ELR (cell line): ENCODE measurements at places on chromosomes 1 and 21.
A peak's percentile ranks its signal among the peaks of the same experiment; 100 is the strongest.

GRCh38 chr1:101444873-101445618 lies 208.2 kb downstream of the S1PR1 start:
- DNase-seq: no peak

DNA sequence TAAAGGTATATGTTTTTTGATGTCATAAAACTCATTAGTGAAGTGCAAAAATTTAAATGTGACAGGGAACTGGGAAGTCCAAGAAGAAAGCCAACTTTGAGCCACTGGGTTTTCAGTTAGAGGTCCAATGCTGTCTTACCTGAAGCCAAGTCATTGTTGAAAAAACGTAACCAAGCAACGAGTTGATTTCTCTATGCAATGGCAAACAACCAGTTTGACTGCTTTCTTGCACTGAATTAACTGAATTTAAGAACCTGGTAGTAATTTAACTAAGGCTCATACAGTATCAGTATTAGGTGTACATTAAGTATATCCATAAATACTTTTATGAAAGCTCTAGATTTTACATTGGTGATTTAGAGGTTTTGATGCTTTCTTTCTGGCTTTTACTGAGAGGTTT lies 20.2 kb upstream of the S1PR1 start:
- no peak for DNase-seq

DNA sequence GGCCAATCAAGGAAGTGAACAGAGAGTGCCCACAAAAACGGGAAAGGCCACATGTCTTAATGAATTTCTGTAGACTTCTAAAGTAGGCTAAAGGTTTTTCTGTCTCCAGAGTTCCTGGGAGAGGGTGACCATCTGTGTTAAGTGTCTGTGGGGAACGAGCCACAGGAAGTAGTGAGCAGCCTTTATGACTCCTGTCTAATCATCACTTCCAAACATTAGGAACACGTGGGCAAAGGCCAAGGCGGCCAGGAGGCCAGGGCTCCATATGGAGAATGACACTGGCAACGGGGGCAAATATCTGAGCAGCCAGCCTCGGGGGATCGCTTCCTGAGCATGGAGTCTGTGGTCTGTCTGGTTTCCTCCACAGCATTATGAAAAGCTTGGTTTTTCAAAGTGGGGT lies 7.1 kb downstream of the FAM89A start:
- no peak for DNase-seq

GRCh38 chr1:163130225-163130856 lies 61.2 kb downstream of the RGS4 start:
- DNase-seq: no peak

DNA sequence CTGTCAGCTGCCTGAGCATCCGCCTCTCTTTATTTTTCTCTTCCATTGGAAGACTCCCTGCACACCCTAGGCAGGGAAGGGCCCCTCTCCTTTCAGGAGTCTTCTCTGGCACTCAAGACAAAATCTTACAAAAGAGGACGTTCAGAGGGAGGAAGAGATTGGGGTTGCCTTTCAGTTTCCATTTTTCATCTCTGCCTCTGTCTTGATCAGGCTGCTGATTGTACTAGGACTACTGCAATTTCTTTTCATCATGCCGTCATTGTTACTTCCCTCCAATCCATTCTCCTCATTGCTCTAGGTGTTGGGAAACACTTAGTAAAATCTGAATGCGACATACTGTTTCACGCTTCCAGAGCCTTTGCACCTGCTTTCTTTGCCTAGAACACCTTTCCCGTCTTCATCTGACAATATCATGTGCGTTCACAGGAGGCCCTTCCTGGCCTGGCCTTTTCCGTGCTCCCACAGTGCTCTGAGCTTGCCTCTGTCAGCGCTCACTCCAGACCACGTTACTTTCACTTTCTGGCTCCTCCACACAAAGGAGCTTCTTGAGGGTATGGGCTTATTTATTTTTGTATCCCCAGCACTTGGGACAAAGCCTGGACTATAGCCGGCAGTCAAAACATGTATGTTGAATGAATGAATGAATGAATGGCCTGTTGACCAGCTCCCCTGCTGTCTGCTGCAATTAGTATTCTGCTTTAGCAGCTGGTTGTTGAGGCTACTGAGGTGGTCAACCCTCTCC lies 10.9 kb downstream of the LRRC71 start:
- no peak for DNase-seq

DNA sequence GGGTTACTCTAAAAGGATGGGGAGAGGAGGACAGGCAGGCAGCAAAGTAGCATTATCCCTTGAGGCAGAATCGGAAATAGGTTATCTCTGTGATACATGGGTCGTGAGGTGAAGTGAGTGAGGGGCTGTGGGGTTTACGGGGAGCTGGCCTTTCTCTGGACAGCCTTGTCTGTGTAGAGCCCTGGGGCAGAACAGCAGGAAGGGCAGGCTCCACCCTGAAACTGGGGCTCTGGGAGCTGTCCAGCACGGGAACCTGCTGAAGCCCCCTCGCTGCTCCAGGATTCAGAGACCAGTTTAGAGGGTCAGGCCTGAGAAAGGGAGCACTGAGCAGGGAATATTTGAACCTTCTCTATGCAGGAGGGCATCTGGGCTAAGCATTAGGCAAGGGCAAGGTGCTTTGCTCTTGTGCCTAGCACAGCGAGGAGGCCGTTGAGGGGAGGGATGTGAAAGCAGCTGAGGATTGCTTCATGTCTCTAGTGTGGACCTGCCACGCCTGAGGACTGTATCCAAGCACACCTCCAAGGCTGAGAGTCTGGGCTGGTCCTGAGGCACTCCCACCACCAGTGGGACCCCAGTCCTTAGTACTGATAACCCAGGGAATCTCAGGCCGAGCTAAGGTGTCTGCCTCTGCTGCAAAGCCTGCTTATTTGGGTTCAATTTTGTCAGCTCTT lies 55.8 kb downstream of the NAV1 start:
- DNase-seq: peak; percentile 27

DNA sequence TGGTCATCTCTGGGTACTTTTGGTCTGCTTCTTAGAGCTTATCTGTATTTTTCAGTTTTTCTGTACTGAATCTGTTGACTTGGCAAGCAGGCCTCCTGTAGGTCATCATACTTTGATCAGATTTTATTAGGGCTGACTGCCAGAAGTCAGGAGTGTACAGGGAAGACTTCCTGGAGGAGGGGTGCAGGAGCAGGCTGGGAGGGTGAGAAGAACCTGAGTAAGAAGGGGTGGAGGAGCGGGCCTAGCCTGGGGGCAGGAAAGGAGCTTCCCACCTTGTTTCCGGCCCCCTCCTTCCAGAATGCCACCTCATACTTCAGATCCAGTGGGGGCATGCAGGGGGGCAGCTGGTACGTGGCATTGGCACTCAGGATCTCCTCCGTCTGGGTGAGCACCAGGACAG lies 18.3 kb upstream of the IL22RA1 start:
- no peak for DNase-seq

GRCh38 chr1:160722726-160723125 lies 11.1 kb upstream of the CD48 start:
- DNase-seq: no peak

DNA sequence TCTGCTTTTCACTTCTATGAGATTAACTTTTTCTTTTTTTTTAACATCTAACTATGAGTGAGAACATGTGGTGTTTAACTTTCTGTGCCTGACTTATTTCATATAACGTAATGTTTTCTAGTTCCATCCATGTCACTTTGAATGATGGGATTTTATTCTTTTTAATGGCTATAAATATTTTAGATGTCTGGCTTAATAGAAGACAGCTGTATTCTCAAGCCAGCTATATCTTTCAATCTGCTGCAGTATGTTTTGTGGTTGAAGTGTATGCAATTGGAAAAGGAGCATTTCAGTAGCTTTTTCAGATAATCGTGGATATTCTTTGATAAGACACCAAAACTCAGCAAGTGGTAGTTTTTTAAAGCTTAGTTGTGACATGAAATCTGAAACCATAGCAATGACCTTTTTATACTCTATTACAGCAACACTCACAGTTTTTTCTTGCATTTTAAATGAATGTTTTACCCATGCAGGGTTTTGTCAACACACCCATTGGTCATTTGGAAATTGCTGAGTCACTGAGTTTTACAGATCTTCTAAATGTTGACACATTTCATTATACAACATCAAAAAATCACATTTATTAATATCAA lies 5.7 kb upstream of the SVBP start:
- no peak for DNase-seq

DNA sequence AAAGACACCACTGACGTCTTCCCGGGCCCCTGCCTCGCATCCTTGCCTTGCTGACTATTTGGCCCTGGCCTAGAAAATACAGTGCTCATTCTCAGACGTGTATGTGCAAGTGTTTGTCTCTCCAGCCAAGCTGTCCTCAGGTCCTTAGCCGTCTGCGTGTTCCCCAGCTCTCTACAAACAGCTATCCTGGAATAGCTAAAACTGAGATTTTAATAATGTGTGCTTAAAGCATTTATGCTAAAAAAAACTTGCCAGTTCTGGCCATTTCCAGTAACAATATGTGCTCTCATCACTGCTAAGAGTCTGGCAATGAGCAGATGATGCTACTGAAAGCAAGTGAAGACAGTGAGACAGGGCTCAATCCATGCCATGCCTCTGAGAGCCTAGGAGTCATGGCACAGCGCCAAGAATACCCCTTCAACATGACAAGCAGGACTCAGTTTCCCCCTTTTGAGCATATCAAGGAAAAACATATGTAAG lies 55.7 kb downstream of the IRF2BP2 start:
- DNase-seq: no peak

- DNase-seq: no peak
These were observed 27.2 kb upstream of the CSF1 start for GRCh38 chr1:109883248-109883955.

DNA sequence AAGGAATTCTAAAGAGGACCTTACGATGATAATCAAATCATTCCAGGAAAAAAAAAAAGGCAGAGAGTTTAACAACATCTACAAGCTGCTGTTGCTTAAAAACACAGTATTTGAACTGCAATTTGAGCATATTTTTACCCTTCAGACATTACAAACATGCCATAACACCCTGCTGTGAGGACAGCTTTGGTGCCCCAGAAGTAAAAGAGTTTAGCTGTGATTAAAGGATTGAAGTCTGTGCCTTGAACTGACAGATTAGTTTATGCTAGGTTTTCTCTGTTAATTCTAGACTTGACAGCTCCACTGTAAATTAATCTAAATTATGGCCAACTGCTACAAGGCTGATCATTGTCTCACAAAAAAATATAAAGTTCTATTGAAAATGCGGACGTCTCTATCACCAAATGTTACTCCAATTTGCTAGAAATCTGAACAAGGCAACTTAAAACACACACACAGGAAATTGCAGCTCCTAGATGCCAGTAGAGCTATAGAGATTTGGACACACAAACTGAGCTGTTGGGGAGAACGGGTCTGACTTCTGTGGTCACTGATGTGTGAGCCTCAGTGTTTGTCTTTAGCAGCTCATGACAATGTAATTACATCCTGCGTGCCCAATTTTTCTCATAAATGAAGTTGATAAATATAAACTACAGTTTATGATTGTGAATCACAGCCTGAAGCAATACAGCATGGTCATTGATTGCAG lies 217.9 kb downstream of the NTNG1 start:
- no peak for DNase-seq

GRCh38 chr1:82578086-82578726 lies 777.5 kb downstream of the ADGRL2 start:
- DNase-seq: no peak

DNA sequence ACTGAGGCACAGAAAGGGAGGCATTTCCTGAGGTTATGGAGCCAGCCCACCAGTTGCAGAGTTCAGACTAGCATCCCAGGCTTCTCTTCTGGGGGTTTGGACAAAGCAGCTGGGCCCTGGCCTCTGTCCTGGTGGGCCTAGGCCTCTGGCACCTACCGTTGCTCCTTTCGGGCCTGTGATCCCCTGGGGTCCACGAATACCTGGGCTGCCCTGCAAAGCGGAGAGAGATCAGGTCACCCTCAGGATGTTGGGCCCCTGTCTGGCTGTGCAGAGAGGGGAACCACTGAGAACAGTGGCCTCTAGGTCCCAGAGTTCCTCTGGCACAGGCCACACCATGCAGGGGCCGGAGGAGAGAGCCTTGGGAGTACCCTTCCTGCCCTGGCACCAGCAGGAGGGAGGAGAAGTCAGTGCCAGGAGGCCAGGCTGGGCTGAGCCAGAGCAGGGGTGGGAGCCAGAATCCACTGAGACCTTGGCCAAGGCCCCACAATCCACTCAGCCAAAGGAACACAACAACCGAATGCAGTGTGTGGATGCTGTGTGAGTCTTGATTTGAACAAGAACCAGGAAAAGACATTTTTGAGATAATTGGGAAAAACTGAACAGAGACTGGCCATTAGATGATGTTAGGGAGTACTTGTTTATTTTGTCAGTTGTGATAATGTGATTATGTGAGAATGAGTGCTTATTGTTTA lies 8.9 kb downstream of the COL9A2 start:
- DNase-seq: no peak

DNA sequence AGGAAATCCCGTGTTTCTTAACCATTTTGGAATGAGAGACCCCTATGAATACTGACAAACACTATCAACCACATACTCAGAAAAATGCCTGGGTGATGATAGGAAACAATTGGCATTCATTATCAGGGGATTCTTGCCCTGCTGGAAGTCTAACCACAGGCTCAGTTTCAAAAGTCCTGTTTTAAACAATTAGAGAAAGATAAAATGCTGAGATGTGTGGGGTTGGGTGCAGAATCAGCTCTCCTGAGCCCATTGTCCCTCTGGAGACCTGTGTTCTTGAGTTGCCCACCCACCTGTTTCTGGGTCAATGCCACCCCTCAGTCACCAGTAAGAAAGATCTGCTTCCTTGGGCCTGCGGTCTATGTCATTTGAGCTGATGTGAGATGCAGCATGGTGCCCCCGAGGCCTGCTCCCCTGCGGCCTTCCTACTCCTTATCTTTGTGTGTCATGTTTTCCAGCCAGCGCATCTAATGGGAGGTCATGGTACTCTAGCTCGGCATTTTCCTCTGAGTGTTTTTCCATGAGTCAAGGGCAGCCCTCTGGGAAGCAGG lies 130.3 kb upstream of the PLXNA2 start:
- DNase-seq: no peak

DNA sequence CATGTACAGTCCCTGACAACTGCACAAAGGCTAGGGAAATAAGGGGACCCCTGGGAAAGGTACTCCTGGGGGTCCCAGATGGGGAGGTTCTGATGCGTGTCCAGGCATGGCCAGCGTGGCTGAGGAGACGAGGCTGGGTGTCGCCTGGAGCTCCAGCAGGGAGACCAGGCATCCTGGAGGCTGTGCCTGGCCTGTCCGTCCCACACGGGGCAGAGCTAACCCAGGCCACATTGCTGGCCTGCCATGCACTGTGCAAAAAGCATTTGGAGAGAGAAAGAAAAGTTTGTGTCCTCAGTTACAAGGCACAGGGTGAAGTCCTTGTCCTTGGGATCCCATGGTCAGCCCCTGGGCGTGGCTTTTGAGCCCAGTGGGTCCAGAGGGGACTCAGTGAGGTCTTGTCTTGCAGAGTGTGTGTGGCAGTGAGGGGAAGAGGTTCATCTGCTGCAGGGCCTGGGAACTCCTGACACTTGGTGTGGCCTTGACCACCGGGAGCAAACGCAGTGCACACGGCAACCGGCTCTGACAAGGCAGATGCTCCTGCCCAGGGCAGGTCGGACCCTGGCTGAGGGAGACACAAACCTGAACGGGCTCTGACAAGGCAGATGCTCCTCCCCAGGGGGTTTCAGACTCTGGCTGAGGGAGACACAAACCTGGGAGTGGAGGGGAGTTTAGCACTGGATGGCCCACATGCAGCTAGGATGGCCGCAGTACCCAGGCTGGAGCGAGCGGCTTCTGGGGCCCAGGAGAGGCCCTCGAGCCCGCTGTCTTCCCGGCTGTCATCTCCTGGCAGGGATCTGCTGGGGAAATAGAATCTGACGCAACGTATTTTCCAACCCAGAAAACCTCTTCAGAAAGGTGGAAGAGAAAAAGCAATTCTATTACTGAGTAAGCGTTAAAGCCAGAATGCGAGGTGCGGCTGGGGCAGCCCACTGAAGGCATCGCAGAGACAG lies 37.3 kb upstream of the COL18A1 start:
- no peak for DNase-seq

GRCh38 chr1:215594640-215595039 lies 27.5 kb downstream of the KCTD3 start:
- no peak for DNase-seq
